ENCODE measurements at places on chromosomes 4 and X.

- no peak overlapping the region for H3K4me3 ChIP-seq
- peaks cover 3% of the 10 kb centered on the region for H3K36me3 ChIP-seq
- H3K27ac ChIP-seq: no peak overlapping the region
- no peak for DNase-seq
- no peaks in the 10 kb centered on the region for H3K4me1 ChIP-seq
These were observed 79.9 kb downstream of the ZFX start for GRCh38 chrX:24229400-24229879.

DNA sequence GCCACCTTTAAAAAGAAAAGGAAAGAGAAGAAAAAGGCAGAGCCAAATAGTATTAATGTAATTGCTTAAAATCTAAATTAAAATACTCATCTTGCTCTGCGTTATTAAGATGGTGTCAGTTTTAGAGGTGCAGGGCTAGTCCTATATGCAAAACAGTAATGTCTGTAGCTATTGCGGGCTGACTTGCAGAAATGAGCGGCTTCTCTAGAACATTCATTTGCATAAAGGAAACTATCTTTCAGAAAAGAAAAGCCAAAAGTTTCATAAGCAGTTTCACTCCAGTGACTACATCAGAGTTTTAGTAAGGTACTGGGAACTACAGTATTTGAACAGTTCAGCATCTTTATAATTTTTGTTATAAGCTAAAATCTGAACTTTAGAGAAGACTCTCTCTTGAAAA, 6.0 kb downstream of the SMAD1 start:
- H3K36me3 ChIP-seq: no peaks in the 10 kb centered on the region
- peaks cover 3% of the 10 kb centered on the region for H3K27me3 ChIP-seq

GRCh38 chr4:80594701-80595100, 259.2 kb downstream of the CFAP299 start:
- H3K36me3 ChIP-seq: no peaks in the 10 kb centered on the region
- no peak overlapping the region for H3K27ac ChIP-seq
- DNase-seq: no peak
- H3K4me1 ChIP-seq: peaks cover 3% of the 10 kb centered on the region
- no peak overlapping the region for H3K4me3 ChIP-seq

DNA sequence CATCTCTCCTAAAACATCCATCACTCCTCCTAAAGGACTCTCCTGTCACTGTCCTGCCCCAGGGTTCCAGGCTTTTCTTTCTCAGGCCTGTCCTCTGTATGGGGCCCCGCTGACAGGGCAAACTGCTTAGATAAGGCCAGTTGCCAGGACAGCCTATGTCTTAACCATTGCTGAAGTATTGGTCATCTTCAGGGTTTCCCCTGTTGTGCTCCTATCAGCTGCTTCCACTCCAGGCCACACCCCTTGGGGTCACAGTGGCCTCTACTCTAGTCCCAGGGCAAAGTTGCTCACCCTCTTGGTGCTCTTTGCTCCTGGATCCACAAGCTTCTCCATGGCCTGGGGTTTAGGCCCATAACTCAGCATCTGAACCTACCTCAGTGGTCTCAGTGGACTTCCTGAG, 138.0 kb upstream of the PJA1 start:
- H3K27me3 ChIP-seq: peaks cover 10% of the 10 kb centered on the region
- DNase-seq: no peak
- no peaks in the 10 kb centered on the region for H3K4me1 ChIP-seq
- no peak overlapping the region for H3K27ac ChIP-seq
- H3K4me3 ChIP-seq: no peak overlapping the region
- H3K36me3 ChIP-seq: no peaks in the 10 kb centered on the region

GRCh38 chr4:41461780-41462307, 76.1 kb upstream of the LIMCH1 start:
- peaks cover 3% of the 10 kb centered on the region for H3K27me3 ChIP-seq
- no peak overlapping the region for H3K27ac ChIP-seq
- H3K4me3 ChIP-seq: no peak overlapping the region
- H3K36me3 ChIP-seq: no peaks in the 10 kb centered on the region
- no peak for DNase-seq

DNA sequence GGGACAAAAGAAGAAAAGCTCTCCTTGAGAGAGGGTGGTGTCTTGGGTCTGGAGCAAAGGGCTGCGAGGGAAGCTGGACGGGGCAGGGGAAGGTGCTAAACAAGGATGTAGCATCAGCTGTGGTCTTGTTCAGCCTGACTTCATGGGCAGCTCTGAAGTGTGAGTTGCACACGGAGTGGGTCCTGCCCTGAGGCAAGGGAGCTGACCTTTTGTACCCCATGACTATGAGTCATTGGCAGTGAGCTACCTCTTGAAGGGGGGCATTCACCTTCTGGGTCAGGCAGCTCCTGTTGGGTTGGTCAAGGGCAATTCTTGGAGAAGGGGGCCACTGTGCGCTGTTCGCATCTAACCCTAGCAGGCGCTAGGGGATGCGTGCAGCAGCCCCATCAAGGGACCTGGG, 151.8 kb downstream of the SMIM20 start:
- H3K27me3 ChIP-seq: peaks cover 4% of the 10 kb centered on the region
- no peak for DNase-seq
- no peak overlapping the region for H3K27ac ChIP-seq
- H3K36me3 ChIP-seq: no peaks in the 10 kb centered on the region

DNA sequence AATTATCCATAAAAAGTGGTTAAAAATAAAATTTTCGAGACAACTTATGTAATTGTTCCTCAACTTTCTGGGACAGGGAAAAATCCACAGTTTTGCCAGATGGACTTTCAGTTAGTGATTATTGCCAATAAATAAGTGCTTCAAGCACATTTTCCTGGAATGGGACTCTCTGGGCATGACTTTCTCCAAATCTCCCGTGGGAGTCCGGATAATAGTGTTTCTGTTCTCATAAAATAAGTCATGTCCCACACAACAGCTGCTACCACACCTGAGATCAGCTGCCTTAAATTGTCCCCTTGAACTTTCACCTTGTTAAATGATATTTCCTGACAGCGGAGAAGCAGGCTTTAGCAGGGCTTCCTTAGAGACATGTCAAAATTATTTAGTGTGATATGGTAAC, 133.4 kb upstream of the NAP1L5 start:
- H3K4me3 ChIP-seq: no peak overlapping the region
- DNase-seq: no peak
- H3K4me1 ChIP-seq: no peaks in the 10 kb centered on the region
- no peak overlapping the region for H3K27ac ChIP-seq
- no peaks in the 10 kb centered on the region for H3K36me3 ChIP-seq

- H3K36me3 ChIP-seq: no peaks in the 10 kb centered on the region
- H3K4me1 ChIP-seq: no peaks in the 10 kb centered on the region
- no peak overlapping the region for H3K27ac ChIP-seq
- no peak overlapping the region for H3K4me3 ChIP-seq
- no peaks in the 10 kb centered on the region for H3K27me3 ChIP-seq
- no peak for DNase-seq
These were observed 450.2 kb downstream of the PCDH18 start for GRCh38 chr4:137082061-137082460.

GRCh38 chrX:131987252-131987651, 35.9 kb upstream of the STK26 start:
- H3K4me1 ChIP-seq: peaks cover 18% of the 10 kb centered on the region
- H3K27ac ChIP-seq: peak overlapping the region; percentile 97
- no peak for DNase-seq
- no peaks in the 10 kb centered on the region for H3K27me3 ChIP-seq
- peak overlapping the region; percentile 65 for H3K4me3 ChIP-seq
- H3K36me3 ChIP-seq: peaks cover 4% of the 10 kb centered on the region

- DNase-seq: no peak
- H3K36me3 ChIP-seq: no peaks in the 10 kb centered on the region
- no peaks in the 10 kb centered on the region for H3K27me3 ChIP-seq
These were observed 34.0 kb upstream of the PPARGC1A start for GRCh38 chr4:23923840-23924239.

- peaks cover 14% of the 10 kb centered on the region for H3K27me3 ChIP-seq
- no peaks in the 10 kb centered on the region for H3K36me3 ChIP-seq
- no peak overlapping the region for H3K27ac ChIP-seq
- DNase-seq: no peak
- H3K4me1 ChIP-seq: no peaks in the 10 kb centered on the region
These were observed 30.3 kb downstream of the ARL9 start for GRCh38 chr4:56535915-56536314.

DNA sequence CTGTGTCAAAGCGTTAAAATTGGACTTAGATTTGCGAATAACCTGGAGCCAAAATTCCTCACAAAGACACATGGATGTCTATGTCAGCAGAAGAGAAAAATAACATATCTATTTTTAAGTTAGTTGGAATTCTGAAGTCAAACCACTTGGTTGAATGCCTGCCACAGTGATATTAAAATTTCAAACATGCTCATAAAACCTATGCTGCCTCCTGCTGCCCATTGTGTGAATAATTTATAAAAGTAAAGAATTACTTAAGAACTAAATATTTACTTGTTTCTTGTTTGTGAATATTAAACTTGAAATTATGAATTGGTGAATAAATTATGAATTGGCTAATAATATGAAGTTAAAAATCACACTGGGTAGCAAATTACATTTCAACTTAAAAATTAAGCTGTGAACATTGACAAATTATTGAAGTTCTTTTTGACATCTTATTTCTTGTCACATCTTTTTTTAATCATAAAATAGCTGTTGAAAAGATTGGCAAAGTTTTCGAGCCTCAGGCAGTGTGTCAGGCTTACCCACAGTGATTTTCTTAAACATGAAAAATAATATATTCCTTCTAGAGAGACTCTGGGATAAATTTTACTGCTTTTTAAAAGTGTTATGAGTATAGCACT, 35.4 kb downstream of the FABP2 start:
- peak; percentile 34 for DNase-seq
- H3K27ac ChIP-seq: no peak overlapping the region
- H3K4me1 ChIP-seq: peaks cover 7% of the 10 kb centered on the region
- H3K27me3 ChIP-seq: no peaks in the 10 kb centered on the region
- no peak overlapping the region for H3K4me3 ChIP-seq
- H3K36me3 ChIP-seq: no peaks in the 10 kb centered on the region

DNA sequence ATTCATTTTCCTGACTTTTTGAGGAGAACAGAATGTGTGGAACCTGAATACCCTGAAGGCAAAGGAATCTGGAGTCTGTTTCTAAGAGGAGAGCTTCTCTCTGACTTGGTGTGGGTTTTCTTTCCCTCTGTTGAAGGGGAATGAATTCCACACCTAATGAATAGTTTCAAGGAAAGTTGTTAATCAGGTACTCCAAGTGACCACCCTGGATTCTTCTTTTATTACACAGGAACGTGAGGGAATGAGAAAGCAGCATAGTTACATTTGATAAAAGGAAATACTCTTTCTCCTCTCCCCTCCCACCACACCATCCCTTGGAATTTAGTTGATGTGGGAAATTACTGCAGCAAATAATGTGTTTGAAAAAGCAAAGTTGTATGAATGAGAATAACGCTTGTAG, 29.7 kb downstream of the SLIT2 start:
- DNase-seq: no peak
- no peak overlapping the region for H3K4me3 ChIP-seq
- H3K4me1 ChIP-seq: no peaks in the 10 kb centered on the region
- no peak overlapping the region for H3K27ac ChIP-seq
- no peaks in the 10 kb centered on the region for H3K36me3 ChIP-seq
- H3K27me3 ChIP-seq: no peaks in the 10 kb centered on the region

DNA sequence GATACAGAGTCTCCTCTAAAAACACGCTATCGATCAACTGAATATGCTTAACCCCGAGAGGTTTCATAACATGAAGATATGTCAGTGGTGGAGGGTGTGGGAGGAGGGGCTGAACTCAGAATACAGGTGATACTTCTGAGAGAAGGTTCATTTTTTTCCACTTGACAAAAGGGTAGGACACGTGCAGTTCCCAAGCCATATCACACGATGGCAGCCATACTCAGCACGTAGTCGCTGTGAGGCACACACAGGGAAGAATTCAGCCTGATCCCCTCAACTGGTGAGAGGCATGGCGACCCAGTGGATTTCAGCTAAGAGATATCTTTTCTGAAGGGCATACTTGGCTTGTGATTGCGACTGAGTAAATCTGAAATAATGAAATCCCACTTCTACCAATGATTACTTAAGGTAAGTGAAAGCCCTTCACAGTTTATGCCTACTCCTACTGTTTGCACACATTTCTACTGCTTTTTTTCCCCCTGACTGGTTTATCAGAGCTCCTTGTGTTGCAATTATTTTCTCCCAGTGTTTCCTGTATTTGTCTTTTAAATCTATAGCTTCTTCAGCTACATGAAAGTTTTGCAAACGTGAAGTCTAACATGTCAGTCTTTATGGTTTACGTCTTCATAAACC, 133.1 kb downstream of the CORIN start:
- no peaks in the 10 kb centered on the region for H3K36me3 ChIP-seq
- no peak overlapping the region for H3K27ac ChIP-seq
- H3K27me3 ChIP-seq: peaks cover 13% of the 10 kb centered on the region

DNA sequence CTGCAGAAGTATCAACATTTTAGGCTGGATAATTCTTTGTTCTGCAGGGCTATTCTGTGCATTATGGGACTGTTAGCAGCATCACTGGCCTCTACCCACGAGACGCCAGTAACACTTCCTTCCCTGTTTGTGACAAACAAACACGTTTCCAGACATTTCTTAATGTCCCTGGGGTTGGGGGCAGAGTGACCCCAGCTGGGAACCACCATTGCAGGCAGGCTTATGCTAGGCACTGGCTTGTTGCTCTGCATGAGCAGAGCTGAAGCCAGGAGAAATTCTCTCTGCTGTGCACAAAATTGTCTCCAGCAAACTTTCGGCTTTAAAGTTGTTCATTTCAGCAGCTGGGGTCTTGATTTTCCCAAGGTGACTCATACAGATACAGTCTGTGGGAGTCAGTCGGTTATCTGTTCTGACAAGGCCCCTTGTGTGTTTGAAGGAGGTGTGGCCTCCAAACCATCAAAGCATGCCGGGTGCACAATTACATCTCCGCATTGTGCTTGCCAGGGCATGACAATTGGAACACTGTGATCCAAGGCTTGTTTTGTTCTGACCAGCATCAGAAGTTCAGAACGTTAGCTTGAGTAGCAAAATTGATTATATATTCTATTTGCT, 156.4 kb upstream of the BOD1L1 start:
- H3K36me3 ChIP-seq: no peaks in the 10 kb centered on the region
- no peak overlapping the region for H3K27ac ChIP-seq
- H3K4me1 ChIP-seq: peaks cover 6% of the 10 kb centered on the region
- no peak for DNase-seq
- H3K27me3 ChIP-seq: peaks cover 3% of the 10 kb centered on the region
- no peak overlapping the region for H3K4me3 ChIP-seq

- no peaks in the 10 kb centered on the region for H3K4me1 ChIP-seq
- H3K27ac ChIP-seq: no peak overlapping the region
- H3K36me3 ChIP-seq: no peaks in the 10 kb centered on the region
- DNase-seq: no peak
- H3K27me3 ChIP-seq: no peaks in the 10 kb centered on the region
- no peak overlapping the region for H3K4me3 ChIP-seq
These were observed 108.8 kb upstream of the IGSF1 start for GRCh38 chrX:131397891-131398290.

- H3K27me3 ChIP-seq: no peaks in the 10 kb centered on the region
- no peaks in the 10 kb centered on the region for H3K36me3 ChIP-seq
- H3K4me3 ChIP-seq: no peak overlapping the region
- no peaks in the 10 kb centered on the region for H3K4me1 ChIP-seq
- no peak for DNase-seq
- H3K27ac ChIP-seq: no peak overlapping the region
These were observed 417.9 kb downstream of the FAT4 start for GRCh38 chr4:125732632-125733031.

DNA sequence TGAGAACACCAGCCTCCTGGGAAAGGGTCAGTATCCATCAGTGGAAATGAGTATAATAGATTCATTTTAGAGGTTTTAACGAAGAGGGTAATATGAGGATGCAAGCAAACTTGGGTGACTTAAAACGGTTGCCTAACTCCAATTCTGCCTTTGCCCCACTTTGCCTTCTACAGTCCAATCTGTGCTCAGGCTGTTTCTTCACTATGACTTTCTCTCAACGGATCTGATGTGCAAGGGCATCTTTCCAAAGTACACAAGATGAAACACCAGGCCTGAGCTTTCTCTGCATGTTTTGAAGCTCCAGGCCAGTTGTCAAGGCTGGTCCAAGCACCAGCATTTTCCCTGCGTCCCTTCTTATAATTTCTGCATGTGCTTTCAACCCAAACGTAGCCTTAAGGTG, 68.0 kb upstream of the TMEM164 start:
- H3K4me3 ChIP-seq: no peak overlapping the region
- no peak overlapping the region for H3K27ac ChIP-seq
